ENCODE measurements at places on chromosomes 7 and 10.

GRCh38 chr7:88357294-88357693, 50.6 kb upstream of the STEAP4 start:
- DNase-seq, result no peak

DNA sequence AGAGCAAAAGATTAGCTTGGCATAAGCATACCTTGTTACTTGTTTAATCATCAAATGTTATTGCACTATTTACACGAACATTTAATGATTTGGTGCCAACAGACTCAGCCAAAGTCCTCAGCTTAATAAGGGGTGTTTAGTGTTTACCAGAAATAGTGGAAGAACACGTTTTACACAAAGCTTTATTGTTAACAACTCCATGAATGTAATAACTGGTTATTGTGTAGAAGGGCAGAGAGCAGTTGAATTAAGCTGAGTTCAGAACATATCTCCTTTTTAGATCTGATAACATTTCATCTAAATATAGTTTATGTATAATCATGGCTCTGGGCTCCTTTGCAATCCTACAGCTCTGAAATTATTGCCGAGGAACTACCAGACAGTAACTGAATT, 99.1 kb downstream of the CABCOCO1 start:
- no peak for DNase-seq

- DNase-seq, result no peak
Measured at GRCh38 chr10:3036155-3037021, 31.0 kb upstream of the PFKP start.

DNA sequence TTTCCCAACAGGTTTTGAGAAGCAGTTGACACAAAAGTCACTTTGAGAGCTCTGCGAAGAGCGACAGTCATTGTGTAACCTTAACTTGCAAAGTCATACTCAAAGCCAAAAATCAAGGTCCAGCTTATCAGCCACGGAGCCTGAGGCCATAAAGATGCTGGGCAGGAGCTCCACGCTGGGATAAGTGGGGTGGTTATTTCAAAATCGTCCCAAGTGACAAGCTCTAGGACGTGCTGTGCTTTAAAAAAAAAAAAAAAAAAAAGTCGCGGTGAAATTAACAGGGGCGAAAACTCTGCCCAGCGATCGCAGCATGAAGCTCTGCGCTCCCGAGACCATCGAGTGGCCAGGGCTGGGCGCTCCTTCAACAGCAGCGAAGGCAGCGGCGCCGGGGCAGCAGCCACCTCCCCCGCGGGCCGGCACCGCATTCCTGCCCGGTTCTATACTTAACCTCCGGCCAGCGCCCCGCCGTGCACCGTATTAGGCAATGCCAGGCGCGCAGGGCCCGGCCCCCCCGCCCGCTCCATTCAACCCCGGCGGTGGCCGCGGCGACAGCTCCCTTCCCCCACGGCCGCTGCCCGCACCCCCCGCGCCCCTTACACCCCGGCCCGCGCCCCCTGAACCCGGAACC, 657 bp downstream of the HACD1 start:
- DNase-seq, result peak; percentile 43

DNA sequence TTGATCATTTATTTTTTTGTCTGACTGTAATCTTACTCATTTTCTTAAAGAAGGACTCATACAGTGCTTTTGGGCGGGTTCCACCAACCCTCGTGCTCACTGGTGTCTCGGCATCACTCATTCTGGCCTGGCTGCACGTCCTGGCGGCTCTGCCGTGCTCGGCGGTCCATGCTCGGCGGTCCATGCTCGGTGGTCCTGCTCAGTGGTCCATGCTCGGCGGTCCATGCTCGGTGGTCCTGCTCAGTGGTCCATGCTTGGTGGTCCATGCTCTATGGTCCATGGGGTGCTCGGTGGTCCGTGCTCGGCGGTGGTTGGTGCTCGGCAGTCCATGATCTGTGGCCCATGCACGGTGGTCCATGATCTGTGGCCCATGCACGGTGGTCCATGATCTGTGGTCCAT, 72.5 kb downstream of the WDR37 start:
- no peak for DNase-seq

- no peak for DNase-seq
Measured at GRCh38 chr7:2120251-2120660, 112.5 kb downstream of the MAD1L1 start.

GRCh38 chr10:114308531-114309363, 69.7 kb downstream of the VWA2 start:
- DNase-seq, result no peak

GRCh38 chr7:158827411-158828132, 1.7 kb downstream of the ESYT2 start:
- DNase-seq, result no peak

DNA sequence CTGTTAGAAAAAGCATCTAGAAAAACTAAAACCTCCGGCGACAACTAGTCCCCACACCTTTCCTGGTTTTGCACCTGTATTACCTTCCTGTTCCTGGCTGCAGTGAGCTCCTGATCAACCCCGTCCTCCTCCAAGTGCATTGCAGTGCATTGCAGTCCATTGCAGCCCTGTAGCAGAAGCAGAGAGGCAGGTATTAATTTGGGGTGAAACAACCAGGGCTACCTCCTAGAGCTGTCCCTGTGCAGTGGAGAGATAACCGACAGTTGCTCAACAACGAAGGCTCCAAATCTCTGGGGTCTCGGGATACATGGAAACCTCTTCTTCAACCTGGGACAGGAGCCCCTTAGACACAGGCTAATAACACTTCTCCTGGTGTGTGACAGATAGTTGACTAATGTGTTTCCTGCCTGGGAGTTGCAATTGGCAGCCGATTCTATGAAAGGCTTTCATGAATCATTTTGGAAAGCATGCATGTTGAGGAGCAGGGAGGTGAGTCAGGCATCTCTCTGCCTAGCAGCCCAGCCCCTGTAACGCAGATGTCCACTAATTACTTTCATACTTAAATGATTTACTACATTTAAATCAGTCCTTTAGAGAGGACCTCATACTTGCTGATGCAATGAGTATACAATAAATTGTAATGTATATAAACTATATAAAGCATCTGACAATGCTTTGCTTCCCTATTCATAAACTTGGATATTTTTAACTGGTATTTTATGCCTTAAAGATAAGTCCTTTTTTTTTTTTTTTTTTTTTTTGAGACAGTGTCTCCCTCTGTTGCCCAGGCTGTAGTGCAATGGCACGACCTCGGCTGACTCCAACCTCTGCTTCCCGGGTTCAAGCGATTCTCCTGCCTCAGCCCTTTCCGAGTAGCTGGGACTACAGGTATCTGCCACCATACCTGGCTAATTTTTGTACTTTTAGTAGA, 59.0 kb downstream of the PRR15 start:
- DNase-seq, result peak; percentile 47

DNA sequence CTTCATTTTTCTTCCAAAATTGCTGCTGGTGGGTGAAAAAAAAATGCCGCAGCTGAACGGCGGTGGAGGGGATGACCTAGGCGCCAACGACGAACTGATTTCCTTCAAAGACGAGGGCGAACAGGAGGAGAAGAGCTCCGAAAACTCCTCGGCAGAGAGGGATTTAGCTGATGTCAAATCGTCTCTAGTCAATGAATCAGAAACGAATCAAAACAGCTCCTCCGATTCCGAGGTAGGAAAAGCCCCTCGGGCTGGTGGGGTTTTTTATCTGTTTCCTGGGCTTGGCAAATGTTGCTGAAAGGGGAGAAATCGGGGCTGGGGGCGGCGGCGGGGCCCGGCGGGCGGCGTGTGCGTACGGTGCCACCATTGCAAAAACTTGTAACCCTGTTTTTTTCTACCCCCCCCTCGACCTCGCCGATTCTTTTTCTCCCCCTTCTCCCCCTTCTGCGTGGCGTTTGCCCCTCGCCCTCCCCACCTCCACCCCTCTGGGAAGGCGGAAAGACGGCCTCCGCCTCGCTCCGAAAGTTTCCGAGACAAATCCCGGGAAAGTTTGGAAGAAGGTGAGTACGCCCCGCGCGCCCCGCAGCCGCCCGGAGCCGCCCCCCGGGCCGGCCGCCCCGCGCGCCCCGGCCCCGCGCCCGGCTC, 789 bp downstream of the TCF7L2 start:
- no peak for DNase-seq

DNA sequence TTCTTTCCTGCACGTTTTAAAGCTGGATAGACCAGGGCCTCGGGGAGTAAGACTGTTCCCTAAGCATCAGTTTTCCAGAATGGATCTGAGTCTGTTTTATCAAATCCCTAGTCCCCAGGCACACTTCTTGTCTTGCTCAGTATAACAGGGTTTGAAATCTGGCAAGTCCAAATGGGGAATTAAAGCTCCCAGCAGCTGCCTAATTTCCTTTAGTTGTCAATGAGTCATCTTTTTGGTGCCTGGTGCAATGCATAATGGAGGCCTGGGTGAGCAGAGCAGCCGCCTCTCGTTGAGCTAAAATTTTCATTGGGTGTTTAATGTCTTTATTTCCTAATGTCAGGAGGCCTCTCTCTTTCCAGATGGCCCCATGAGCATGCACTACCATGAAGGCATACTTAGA, 87.9 kb downstream of the STRA8 start:
- no peak for DNase-seq

DNA sequence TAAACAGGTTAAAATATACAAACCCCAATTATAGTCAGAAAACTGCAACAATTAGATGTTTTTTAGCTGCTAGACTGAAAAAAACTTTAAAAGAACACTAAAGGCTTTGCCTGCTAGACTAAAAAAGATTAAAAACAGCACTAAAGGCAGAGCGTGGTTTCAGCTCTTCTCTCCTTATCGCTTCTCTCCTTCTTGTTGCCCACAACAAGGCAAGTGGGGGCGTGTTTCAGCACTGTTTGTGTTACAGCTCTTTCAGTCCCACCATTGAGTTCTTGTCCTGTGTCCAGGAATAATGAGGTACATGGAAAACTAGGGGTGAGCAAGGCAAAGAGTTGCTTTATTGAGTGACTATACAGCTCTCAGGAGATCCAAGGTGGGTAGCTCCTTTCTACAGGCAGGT, 112.3 kb downstream of the HPSE2 start:
- no peak for DNase-seq

DNA sequence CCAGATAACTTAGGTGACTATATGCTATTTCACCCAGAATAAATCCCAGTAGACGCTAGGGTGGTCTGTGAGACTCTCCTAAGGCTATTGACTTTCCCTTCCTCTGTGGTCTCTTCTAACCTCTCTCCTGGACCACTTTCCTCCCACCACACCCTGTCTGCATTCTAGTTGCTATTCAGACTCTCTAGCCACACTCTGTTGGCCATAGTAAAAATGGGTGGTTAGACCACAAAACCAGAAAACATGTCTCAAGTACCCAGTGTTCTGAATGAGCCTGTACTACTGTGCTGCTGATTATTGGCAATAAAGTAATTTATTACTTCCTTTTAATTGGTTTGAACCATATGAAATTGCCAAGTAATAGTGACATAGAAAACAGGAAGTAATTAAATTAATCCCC, 240.8 kb downstream of the KIF20B start:
- no peak for DNase-seq

DNA sequence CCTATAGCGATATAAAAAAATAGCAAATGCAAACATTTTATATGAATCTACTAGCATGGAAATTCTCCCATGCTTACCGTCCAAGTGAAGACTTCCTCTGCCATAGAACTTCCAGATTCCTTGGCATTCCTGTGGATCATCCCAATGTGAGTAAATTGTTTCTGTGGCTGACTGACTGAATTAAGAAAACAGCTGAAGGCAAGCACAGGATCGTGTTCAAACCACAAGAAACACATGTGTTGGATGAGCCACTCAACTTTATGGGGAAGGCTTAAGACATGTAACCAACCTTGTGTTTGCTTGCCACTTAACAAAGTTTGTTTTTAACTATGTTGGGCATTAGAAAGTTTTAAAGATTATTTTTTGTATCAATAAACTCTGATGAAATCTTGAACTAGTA, 2.6 kb upstream of the MYPN start:
- no peak for DNase-seq

GRCh38 chr7:96041171-96041570, 268.8 kb downstream of the DYNC1I1 start:
- DNase-seq, result no peak

DNA sequence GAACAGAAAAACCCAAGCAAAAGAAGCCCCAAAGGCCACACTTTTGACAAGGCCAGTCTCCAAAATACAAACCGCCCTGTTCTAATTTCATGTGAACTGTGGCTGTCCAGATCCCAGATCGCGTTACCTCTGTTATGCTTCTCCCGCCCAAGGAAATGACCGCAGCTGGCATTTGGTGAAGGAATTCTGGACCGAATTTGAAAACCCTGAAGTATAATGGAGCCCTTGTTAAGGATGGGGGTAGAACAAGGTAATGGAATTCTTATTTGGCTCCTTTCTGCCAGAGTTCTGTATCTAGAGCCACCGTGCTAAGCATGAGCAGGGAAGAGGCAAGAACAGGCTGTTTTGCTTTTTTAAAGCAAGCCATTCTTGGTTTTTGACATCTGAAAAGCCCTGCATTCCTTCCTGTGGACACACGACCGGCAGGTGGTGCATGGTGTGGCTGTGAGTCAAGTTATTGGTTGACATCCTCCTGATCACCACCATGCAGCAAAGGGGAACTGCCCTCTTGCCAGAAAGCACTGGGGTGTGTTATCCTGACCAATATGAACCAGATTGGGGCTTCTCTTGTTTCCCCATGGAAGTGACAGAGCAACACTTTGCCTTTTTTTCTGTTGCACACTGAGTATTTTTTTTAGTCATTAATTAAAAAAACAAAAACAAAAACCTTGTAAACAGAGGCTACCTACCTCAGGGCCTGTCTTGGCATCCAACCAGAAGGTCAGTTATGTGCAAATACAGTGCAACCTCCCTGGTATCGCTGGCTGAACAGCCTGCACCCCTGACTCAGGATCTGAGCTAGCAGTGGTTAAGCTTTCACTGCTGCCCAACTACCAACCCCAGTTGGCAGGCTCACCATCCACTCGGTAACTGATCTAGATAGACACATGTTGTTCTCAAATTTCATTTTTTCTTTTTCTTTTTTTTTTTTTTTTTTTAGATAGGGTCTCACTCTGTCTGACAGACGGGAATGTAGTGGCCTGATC, 14.2 kb downstream of the UCMA start:
- DNase-seq, result no peak

DNA sequence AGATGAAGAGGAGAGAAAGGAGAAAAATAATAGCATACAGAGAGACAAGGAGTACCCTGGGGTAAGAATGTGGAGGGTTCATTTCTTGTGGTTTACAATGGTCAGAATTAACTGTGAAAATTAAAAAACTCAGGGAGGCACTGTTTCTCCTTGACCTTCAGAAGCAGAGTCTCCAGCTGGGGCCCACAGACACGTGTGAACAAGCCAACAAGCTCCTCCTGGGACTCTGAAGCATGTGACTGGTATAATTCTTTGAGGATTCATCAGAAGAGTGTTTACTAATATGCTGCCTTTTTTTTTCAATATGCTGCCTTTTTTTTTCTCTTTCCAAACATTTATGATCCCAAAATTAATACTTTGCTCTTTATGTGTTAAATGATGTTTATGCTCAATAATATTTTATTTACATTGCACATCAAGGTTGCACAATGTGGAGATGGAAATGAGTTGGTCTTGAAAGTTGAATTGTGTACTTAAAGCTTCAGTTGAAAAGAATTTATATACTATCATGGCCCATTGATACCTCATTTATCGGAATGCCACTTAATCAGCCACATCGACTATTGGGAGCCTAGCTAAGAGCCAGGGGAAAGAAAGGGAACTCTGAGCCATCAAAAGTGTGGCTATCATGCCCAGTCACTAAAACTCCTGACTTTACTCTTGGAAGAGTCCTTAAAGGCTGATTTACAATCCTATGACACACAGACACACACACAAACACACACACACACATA, 134.7 kb upstream of the RHOBTB1 start:
- no peak for DNase-seq

- no peak for DNase-seq
Measured at GRCh38 chr7:146741911-146742310, 625.3 kb downstream of the CNTNAP2 start.
